Fibroblast of lung (primary cell): ENCODE measurements at places on chromosomes 6 and 20.

- DNase-seq, result no peak
Measured at GRCh38 chr20:49392745-49393144, 89.7 kb downstream of the KCNB1 start.

GRCh38 chr6:83193747-83194566 is 800 bp downstream of the RWDD2A start:
- peak; percentile 17 for DNase-seq

DNA sequence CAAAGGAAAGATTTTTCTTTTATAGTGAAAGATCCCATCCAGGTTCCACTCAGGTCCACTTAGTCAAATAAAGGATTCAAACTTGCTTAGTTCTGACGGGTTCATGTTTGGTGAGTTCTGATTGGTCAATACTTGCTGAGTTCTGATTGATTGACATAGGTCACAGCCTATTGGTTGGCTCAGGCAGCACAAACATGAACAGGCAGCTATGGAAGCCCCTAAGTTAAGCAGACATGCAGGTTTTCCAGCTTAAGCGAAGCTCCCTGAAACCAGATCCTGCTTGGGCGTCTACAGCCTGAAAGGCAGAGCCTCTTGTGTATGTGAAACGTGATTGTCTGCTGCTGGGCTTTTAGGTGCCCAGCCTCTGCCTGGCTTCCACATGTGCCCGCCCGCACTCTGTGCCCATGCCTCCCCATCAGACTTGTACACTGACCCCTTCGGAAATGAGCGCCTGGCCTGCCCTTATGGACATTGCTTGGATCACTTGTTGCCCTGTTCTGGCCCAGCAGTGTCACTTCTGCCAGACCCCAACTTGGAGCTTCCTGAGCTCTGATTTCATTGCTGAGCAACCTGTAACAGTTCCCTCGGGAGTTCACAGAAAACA is 45.4 kb upstream of the ECI2 start:
- DNase-seq, result peak; percentile 46

GRCh38 chr20:47198996-47199552 is 157.4 kb downstream of the ZMYND8 start:
- no peak for DNase-seq

- no peak for DNase-seq
Measured at GRCh38 chr6:112288475-112288874, 34.1 kb upstream of the LAMA4 start.

DNA sequence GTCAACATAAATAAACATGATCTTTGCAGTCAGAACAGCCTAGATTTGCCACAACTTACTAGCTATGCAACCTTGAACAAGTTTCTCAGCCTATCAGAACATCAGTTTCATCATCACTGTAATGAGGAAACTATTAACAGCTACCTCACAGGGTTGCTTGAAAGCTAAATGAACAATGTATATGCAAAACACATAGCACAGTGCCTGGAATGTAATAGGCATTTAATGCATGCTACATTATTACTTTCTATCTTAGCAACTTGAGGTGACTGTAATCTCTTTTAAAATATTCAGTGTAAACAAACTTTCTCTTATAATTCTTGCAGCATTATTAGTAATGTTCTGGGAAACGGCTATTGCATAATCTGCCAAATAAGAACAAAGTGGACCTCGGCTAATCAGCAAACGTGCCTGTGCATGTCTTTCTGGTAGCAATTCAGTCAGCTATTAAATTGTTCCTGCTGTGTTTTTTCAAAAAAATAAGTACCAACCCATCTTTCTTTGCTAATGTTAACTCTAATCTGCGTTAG is 61.5 kb downstream of the SYNE1 start:
- DNase-seq, result peak; percentile 58

DNA sequence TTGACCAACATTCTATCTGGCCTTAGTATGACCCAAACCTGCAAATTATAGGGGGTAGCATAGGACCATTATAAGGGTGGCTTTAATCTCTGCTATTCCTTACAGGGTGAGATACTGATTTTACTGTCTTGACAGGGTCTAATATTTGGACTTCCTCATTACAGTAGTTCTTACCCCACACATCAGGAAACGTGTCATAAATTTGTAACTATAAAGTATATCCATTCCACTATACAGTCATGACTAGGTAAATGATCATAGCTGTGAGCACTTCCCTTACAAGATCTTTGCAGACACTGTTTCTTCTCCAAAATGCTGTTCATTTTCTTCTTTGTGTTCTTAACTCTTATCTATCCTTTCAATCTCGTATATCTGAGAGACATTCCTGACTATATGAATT is 518.7 kb upstream of the RNF217 start:
- DNase-seq, result no peak

DNA sequence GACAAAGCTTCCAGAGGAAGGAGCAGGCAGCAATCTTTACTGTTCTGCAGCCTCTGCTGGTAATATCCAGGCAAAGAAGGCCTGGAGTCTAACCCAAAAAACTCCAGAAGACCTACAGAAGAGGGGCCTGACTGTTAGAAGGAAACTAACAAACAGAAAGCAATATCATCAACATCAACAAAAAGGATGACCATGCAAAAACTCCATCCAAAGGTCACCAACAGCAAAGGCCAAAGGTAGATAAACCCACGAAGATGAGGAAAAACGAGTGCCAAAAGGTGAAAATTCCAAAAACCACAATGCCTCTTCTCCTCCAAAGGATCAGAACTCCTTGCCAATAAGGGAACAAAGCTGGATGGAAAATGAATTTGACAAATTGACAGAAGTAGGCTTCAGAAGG is 469.8 kb upstream of the FLRT3 start:
- DNase-seq, result no peak
